Stomach (tissue), 19 donors: ENCODE measurements at places on chromosomes 5 and 9. TPM values are rescaled to one million over a fixed set of nuclear protein-coding genes. Genes with fewer than 3 reads are reported as not detected.

ADCY2 gene
- polyA plus RNA-seq, result 0.98 TPM

FOXD4L3 gene
- polyA plus RNA-seq, result not detected

ISL1 gene
- 7.9 TPM for polyA plus RNA-seq

FRRS1L gene
- polyA plus RNA-seq, result 0.55 TPM

LRRC70 gene
- 0.68 TPM for polyA plus RNA-seq

HARS2 gene
- 17.4 TPM for polyA plus RNA-seq

TAF11L12 gene
- polyA plus RNA-seq, result not detected

ZBED3 gene
- polyA plus RNA-seq, result 3.2 TPM

SV2C gene
- not detected for polyA plus RNA-seq

PLPPR1 gene
- polyA plus RNA-seq, result 0.13 TPM

CER1 gene
- not detected for polyA plus RNA-seq

WNT8A gene
- polyA plus RNA-seq, result not detected

WDR38 gene
- polyA plus RNA-seq, result not detected

ACOT12 gene
- polyA plus RNA-seq, result not detected

SMC2 gene
- 2.7 TPM for polyA plus RNA-seq

ZSWIM6 gene
- polyA plus RNA-seq, result 2.9 TPM

TNIP1 gene
- polyA plus RNA-seq, result 90.8 TPM

CDX1 gene
- polyA plus RNA-seq, result 0.31 TPM

LRRC19 gene
- polyA plus RNA-seq, result not detected

TNFAIP8 gene
- 18.4 TPM for polyA plus RNA-seq

SH3TC2 gene
- polyA plus RNA-seq, result 0.06 TPM

OSTF1 gene
- polyA plus RNA-seq, result 40.0 TPM

PCDHGB1 gene
- polyA plus RNA-seq, result 0.03 TPM

HINT1 gene
- polyA plus RNA-seq, result 303 TPM

GPR150 gene
- 0.76 TPM for polyA plus RNA-seq

FAM163B gene
- polyA plus RNA-seq, result not detected

GPR21 gene
- not detected for polyA plus RNA-seq

VCAN gene
- 2.0 TPM for polyA plus RNA-seq

SLC4A9 gene
- 0.30 TPM for polyA plus RNA-seq

NTNG2 gene
- 0.20 TPM for polyA plus RNA-seq

ARID3C gene
- polyA plus RNA-seq, result not detected

LRRC8A gene
- polyA plus RNA-seq, result 11.2 TPM

TAF1L gene
- polyA plus RNA-seq, result not detected

PKD2L2 gene
- not detected for polyA plus RNA-seq

FAM174A gene
- polyA plus RNA-seq, result 16.3 TPM

LCN15 gene
- polyA plus RNA-seq, result not detected
